ENCODE measurements at places on chromosomes 5 and 9.

DNA sequence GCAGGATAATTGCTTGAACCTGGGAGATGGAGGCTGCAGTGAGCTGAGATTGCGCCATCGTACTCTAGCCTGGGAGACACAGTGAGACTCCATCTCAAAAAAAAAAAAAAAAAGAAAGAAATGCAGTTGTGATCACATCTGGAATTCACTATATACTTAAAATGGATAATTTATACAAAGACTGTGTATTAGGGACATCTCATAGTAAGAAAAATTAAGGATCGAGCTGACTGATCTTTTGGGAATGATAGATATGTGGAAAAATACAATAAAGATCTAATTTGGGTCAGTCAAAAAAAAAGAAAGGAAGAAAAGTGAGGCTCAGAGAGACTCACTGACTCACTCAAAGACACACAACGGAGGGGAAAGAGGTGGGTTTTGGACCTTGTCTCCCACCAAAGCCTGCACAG is 73.2 kb upstream of the STXBP1 start:
- no peak for DNase-seq

DNA sequence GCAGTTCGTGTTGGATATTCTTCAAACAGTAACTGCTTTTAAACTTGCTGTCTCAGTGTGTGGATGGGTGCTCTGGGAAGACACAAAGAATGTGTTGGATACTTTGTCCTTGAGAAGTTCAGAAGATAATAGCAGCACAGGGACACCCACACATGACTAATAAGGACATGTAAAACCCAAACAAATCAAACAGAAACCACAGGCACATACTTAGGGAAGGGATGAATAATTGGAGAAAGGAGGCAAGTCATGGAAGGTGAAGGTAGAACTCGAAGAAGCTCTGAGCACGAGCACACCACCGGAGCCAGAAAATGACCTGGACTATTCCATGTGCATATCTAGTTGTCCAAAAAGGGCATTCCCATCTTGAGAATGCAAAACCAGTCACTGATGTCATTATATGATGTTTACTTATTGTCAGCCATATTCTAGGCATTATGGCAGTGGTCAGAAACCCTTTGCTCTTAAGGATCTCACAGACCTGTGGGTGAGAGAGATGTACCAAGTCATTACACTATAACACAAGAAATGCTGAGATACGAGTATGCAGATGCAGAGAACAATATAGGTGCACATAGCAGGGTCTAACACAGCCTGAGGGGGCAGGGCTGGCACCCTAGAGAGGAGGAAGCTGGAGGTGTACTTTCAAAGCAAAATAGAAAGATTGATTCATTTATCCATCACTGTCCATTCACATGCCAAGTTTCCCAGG is 152.9 kb downstream of the PIK3R1 start:
- DNase-seq = no peak

GRCh38 chr5:91343916-91344315 is 39.2 kb downstream of the ARRDC3 start:
- DNase-seq = no peak

DNA sequence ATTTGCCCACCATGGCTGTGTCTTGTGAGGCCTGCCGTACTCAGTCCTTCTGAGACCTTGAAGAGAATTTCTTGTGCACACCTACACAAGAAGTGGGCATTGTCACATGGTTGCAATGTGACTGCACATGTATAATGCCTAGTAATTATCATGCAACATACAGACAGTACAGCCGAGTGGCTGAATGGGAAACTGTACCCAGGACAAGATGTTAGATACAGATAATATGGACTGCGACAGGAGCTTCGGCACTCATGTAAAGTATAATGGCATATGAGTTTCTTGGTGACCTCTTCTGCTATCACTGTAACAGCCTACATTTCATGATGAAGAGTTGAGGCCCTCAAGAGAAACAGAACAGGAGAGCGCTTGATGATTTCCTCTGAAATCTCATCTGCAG is 4.8 kb upstream of the PRKACG start:
- no peak for DNase-seq

- DNase-seq = no peak
Observed at GRCh38 chr5:170111088-170111785, 5.5 kb downstream of the FOXI1 start.

DNA sequence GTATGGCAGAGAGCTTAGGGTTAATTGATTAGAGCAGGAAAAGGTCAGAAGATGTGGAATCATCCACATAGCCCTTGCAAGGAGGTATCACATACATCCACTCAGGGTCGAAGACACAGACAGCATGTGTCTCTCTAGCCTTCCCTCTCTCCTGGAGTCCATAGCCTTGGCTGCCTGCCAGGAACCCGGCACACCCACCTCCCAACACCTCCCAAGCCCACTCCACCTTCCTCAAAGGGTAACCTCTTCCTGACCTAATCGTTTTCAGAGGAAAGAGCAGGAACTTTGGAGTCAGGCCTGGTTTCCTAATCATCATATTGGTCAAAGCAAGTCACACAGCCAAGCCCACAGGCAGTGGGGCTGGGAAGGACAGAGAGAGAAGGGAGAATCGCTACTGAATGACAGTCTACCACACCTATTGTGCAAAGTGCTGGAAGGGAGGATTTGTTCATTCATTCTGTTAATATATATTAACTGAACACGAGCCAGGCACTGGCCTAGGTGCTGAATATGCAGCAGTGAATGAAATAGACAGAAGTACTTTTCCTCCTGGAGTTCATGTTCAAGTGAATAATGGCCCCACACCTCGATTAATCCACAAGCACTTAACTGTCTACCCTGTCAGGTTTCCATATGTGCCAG is 107.8 kb downstream of the KCNIP1 start:
- DNase-seq = no peak

GRCh38 chr5:135135530-135136226 is 101.7 kb upstream of the PITX1 start:
- DNase-seq = peak; percentile 39

- no peak for DNase-seq
Observed at GRCh38 chr9:16868701-16869100, 1.8 kb downstream of the BNC2 start.

GRCh38 chr5:76789991-76790581 is 28.7 kb upstream of the F2RL1 start:
- DNase-seq = no peak

DNA sequence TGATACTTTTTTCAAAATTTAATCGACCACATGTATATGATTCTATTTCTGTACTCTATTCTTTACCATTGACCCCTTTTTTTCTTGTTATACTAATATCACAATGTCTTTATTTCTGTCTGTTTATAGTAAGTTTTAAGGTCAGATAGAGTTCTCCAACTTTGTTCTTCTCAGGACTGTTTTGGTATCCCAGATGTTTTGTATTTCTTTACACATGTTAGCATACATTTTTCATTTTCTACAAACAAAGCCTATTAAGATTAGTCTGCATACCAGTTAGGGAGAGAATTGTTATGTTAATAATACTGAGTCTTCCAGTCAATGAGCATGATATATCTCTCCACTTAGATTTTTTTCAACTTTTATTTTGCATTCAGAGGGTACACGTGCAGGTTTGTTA is 8.2 kb upstream of the CAMK4 start:
- DNase-seq = no peak

GRCh38 chr5:58357121-58357520 is 102.8 kb downstream of the PLK2 start:
- DNase-seq = no peak

DNA sequence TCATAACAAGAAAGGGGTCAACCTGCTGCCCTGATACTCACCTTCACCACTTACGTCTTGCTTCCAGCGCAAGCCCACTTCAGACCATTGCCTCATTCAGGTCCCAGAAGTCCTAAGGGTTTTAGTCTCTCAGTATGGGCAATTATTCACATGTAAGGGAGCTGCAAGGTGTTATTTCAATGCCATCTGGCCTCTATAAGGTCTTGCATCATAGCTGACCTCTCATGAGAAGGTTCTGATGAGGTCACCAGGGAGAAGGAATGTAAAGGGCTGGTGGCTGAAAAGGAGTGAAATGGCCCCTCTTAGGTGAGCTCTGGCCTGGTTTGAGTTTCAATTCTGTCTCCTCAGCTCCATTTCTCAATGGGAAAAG is 1.5 kb upstream of the MARCHF3 start:
- no peak for DNase-seq

DNA sequence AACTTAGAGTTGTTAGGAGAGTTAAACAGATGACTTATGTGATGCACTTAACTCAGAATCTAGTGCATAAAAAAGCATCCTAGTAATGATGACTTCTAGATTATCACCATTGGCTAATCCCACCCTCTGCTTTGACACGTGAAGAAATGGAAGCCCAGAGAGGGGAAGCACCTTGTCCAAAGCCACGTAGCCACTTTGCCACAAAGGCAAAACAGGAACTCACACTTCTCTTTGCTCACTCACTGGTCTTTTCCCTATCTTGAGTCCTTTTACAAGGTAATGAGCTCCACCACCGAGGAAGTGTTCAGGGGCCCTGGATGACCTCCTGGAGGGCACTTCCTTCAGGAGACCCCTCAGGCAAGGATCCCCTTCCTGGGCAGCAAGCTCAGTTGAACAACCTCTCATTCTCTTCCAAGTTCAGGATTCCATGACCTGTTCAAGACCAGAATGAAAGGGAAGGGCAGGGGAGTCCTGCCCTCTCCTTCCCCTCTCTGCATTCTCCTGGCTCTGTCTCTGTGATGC is 89.7 kb downstream of the HRH2 start:
- no peak for DNase-seq

GRCh38 chr5:88364991-88365390 is 96.3 kb upstream of the TMEM161B start:
- DNase-seq = no peak

DNA sequence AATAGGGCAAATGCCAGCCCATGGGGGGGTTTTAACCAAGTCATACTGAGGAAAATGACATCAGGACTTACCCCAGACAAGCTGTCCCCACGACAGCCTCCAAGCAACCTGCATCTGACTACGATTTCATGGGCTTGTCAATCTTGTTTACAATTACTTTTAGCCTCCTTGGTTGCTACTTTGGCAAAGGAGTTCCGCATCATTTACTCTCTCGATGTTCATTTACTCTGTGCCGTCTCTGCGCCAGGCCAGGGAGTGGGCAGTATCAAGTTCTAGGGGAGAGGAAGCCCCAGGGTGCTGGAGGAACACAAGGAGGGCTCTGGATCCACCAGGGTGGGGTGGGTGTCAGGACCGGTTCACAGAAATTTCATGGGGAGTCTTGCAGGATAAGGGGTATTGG is 23.9 kb downstream of the PTPN3 start:
- no peak for DNase-seq

GRCh38 chr5:41852293-41852692 is 17.9 kb downstream of the OXCT1 start:
- DNase-seq = no peak

DNA sequence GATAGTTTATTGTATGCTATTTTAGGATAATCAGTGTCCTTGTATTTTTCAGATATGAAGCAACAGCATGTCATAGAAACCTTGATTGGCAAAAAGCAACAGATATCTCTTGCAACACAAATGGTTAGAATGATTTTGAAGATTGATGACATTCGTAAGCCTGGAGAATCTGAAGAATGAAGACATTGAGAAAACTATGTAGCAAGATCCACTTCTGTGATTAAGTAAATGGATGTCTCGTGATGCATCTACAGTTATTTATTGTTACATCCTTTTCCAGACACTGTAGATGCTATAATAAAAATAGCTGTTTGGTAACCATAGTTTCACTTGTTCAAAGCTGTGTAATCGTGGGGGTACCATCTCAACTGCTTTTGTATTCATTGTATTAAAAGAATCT is 14.5 kb downstream of the CCT5 start:
- no peak for DNase-seq

DNA sequence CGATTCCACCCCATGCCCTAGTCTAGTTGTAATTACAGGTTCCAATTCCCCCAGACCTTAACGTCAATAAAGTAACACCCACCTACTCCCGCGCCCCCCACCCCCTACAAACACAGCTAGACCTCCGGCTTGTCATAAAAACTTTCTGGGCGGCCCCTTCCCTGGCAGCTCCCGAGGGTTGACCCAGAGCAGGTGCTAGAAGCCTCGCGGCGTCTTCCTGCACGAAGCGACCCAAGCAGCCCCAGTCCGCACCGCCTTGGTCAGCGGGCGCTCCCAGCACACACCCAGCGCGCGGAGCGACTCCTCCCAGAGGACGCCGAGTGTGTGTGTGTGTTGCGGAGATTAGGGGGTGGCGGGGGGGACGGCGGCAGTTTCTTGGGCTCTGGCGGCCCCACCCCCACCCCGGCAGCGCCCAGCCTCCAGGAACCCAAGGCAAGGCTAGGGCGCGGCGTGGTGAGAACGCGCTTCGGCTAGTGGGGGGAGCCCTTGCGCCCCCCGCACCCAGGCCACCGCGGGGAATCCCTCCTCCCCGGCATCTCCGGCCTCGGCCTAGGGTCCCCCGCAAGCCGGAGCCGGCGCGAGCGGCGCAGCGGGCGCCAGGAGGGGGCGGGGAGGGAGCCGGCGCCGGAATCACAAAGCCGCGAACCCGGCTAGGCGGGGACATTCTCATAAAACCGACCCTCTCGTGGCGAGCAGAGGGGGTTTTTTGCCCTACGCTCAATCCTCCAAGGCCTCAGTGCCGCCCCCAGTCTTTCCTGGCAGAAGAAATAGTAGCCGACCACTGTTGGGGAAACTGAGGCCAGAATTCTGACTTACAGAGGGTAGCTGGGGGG is 2.2 kb downstream of the PCDH1 start:
- peak; percentile 17 for DNase-seq

DNA sequence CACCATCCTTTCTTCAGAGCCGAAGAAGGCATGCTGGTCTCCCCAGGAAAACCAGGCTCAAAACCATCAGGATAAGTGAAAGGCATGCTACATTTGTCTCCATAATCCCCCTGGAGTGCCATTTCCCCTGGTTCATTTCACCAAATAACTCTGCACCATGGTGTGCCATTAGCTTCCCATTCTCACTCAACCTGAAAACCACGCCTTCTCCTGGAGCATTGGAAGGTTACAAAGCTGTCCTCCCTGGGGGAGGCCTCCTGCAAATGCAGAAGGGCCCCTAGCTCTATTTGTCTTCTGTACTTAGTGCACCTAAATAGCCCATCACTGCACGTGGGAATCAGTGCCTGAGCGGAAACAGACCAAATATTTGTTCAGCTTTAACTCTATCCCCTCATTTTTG is 90.2 kb upstream of the ICE1 start:
- DNase-seq = no peak

DNA sequence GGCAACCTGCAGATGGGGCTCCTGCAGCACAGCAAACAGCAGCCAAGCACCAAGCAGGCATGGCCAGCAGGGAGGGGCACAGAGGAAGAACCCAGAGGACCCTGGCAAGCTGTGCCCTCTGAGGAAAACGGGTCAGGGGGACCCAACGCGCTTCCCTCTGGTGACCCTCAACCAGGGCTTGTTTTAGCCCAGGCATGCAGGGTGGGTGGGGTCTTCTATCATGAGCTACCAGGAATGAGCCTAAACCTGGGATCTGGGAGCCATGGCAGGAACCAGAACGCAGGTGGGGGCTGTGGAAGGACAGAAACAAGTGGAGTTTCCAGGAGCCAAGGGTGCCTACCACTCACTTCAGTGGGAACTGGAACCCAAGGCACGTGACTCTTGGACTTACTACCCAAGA is 20.9 kb downstream of the IPPK start:
- no peak for DNase-seq

- no peak for DNase-seq
Observed at GRCh38 chr9:92160786-92161185, 45.6 kb upstream of the SPTLC1 start.

GRCh38 chr9:126752376-126752775 is 52.5 kb upstream of the ZBTB43 start:
- DNase-seq = no peak
